ENCODE measurements at places on chromosomes 3 and 15.

- DNase-seq = no peak
Measured at GRCh38 chr15:74399100-74399499, 31.7 kb upstream of the CYP11A1 start.

DNA sequence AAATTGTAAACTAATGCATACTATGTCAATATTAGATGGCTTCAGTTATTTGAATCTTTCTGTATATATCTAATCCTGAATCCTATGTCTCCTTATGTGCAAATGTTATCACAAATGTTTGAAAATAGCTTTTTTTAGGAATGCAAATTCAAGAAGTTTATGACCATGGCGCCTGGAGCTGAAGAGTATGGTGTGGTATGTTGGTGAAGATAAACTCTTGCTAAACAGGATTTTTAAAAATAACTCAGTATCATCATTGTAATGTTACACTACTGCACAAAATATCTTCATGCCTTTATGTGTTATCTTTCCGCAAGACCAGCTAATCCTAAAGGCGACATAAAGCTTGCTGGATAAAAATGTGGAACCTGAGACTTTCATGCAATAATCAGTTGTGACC lies 382.6 kb downstream of the ROBO1 start:
- DNase-seq = no peak

DNA sequence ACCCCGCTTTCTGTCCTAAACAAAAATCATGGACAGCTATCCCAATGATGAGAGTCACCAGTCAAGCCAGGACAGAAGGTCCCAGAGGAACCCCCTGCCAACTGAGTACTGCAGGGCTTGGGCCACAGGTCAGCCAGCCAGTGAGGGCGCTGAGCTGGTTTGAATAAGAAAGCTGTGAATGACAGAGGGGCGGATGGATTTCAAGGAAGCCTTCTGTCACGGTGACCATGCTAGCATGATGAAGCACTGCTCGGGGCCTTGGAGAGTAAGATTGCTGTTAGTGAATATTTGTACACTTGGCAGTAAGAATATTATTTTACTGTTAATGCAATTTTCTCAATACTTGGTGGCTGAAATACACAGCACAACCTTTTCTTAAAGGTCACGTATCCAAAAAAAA lies 734.0 kb upstream of the NR2F2 start:
- DNase-seq = no peak

GRCh38 chr15:70147778-70148177 lies 50.1 kb upstream of the TLE3 start:
- no peak for DNase-seq

DNA sequence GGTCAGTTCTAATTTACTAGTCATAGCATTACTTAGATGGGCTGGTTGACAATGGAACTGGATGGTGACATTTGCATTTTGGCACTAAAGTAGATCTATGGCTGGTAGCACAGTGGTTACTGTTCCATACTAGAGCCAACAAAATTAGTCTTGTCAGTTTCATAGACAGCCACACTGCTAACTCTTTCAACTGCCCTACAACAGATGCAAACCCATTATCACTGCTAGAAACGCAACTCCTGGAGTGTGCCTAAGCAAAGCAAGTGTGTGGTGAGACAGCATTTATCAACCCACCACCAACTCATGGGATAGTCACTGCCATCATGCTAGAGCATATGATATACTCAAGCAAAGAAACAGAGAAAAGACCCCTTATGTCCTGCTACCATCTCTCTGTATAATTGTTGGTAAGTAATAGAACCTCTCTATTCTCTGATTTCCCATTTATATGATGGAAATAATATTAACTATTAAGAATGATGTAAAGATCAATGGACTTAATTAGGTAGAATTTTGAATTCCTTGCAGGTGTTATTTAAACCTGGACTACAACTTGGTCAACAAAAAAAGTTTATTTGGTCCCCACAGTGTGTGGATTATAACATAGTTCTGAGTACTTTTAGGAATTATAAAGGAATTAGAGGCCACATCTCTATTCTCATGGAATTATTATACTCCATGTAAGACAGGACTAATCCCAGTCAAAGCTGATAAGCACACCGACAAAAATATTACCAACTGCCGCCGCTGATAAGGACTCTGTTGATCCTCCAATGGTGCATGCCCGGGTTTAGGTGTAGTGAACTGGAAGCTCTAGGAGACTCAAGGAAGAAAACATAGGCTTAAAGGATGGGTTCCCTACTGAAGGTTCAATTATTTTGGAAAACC lies 19.9 kb upstream of the ABHD5 start:
- DNase-seq = no peak

- DNase-seq = no peak
Measured at GRCh38 chr15:41150279-41150678, 34.2 kb upstream of the INO80 start.

DNA sequence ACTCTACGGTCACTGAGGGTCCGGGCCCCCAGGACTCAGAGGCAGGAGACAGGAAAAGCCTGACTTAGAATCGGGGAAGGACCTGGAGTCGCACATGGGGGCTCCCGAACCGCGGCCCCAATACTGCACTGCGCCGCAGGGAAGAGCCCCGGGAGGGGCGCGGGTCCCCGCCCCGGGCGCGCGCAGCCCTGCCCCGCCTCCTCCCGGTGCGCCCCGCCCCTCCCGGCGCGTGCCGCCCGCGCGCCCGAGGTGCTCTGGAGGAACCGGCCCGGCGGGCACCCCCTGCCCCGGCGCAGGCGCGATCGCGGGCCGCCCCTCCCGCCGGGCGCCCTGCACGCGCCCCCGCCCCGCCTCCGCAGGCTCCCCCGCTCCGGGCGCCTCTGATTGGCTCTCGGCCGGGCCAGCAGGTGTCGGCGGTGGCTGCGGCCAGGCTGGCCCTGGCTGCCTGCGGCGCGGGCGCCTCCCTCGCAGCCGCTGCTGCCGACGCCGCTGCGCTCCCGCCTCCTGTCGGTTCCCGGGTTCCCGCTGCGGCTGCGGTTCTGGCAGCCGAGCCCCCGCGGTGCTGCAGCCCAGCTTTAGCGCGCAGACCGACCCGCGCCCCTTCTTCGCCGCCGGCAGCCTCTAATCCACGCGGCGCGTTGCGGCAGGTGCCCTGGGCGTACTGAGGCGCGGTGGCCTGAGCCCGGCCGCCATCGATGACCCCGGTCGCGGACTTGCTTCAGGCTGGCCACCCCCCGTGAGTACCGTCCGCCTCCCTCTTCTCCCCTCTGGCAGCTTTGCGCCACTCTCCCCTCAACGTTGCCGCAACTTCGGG lies at the start of gene MYRIP:
Gene MYRIP, plus strand, starts transcription at position 429 of the 814 bp plus-strand sequence. CDS start 91,208 bp downstream, outside the sequence.
- peak; percentile 85 for DNase-seq

- no peak for DNase-seq
Measured at GRCh38 chr3:43581343-43581742, 40.5 kb downstream of the ANO10 start.

- peak; percentile 72 for DNase-seq
Measured at GRCh38 chr3:46845860-46846623, 17.2 kb downstream of the MYL3 start.

- DNase-seq = no peak
Measured at GRCh38 chr3:46380471-46381221, 9.9 kb downstream of the CCR5 start.

DNA sequence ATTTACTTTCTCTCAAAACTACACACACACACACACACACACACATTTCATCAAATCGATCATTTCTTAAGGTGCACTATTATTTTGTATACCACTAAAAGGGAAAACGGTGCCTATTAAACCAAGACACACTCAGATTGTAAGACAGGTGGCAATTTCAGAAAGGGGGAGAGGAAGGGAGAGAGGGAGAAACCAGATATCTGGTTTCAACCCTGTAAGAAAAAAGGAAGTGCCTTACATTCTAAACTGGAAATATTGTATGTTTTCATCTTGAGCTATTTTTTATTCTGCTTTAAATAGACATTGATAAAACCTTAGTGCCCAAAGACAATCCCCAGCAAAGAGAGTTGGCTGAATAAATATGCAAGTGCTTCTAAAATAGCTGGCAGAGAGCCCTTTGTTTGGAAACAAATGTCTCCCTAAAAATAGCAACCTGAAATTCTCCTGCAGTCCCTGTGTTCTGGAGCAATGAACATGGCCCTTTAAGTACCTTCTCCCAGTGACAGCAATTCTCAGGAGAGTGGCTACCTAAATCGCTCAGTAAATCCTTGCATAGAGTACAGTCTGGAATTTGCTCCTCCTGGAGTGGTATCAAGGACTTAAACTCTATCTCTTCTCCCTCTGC lies 85.7 kb downstream of the RARB start:
- DNase-seq = no peak

DNA sequence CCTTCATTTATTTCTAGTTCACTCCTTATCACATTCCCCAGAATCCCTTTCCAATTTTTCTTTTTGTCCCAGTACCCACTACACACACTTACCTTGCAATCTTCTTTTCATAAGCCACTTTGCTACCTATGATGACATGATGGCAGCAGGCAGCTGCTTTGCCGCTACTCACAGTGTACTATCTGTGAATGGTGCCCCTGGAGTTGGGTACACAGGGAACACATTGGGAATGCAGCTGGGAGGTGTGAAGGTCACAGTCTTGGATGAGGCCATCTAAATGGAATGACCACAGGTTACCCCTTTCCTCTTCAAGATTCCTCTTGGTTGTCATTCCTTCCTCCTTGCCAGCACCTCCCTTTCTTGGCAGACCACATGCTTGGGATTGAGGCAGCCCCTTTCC lies 20.8 kb upstream of the TNIK start:
- DNase-seq = no peak

GRCh38 chr3:186469525-186469924 lies 74.7 kb downstream of the CRYGS start:
- DNase-seq = no peak

DNA sequence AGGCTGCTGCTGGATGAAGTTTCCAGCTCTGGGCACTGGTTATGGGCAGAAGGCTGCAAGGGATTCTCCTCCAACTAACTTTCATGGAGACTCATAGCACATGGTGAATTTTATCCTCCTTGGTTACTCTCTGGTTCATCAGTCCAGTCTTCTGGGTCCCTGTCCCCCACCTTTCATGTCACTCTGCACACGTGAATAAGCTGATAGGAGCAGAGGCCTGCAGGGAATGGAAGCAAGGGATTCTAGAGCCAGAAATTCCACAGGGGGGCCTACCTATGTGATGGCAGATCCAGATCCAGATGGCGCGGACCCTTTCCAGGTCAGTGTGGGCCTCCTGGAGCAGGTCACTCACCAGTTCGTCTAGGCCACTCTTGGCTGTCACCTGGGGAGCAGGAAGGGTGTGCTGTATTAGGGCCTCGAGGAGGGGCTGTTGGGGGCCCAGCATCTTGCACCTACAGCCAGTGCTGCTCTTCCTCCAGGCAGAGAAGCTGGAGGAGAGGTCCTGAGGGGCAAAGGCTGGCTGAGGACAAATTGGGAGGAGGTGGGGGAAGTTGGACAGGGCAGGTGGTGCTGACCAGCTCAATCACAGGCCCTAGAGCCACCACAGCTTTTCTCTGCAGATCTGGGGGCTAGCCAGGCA lies 30.2 kb downstream of the KY start:
- no peak for DNase-seq

GRCh38 chr3:23921052-23921511 lies 4.2 kb downstream of the RPL15 start:
- no peak for DNase-seq

DNA sequence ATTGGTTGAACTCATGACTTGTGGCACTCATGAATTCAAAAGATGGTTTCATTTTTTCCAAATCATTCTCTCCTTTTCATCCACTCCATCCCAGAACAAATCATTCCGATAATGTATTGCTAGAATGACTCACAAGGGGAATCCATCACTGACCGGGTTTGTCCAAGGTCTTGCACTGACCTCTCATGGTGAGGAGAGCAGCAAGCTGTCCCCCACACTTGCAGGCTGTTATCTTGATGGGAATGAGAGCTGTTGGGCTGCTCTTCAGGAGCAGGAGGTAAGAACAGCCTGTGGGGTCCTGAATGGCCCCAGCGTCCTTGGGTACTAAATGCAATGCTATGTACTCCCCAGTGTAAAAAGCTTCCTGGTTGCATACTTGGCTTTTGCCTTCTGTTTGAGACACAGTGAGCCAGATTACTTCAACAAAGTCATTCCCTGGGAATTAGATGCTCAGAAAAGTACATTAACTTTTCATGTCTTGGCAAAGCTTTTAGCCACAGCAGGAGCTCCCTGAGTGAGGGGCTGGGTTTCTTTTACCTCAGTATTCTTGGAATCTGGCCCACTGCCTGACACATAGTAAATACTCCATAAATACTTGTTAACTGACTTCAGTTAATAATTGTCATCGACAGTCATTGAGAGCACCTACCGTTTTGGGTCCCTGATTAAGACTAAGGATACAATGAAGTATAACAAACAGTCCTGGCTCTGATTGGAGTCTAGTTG lies 24.1 kb downstream of the CCNL1 start:
- no peak for DNase-seq

DNA sequence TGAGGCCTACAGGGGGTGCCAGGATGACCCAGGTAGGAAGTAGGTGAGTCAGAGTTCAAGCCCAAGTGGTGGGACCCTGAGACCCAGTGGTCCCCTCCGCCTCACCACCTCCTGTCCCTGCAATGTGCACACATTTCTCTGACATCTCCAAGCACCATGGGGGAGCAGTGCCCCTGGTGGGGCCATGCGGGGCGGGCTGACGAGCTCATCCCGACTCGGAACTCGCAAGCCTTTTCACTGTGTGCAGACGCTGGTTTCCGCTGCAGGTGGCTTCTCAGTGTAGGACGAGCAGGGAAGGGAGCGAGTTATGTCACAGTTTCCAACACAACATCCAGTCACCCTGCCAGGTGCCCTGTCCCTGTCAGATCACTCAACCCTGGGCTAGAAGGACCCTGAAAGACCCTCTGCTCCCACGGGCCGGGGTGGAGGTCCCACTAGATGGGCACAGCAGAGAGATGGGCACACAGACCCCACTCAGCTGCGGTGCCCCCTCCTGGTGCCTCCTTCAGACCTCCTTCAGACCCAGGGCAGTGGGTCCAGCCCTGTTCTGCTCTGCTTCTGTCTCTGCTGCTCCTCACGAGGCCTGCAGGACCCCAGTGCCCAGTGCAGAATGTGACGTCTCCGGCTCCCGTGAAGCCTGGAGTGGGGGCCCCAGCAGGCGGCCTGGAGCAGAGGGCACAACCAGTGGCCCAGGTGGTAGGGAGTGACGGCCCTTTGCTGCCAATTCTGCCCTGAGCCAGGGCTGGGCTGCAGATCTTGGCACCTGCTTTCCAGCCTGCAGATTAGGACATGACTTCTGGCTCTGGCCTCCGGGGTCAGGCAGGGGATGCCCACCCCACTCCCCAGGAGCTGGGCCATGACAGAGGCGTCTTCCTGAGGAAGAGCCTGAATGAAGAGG lies 102.0 kb upstream of the RPL32 start:
- DNase-seq = no peak

- DNase-seq = no peak
Measured at GRCh38 chr3:105835606-105836005, 33.2 kb downstream of the CBLB start.

Data from NCI-H2029 (cell line).